ENCODE measurements at places on chromosomes 4 and X.

DNA sequence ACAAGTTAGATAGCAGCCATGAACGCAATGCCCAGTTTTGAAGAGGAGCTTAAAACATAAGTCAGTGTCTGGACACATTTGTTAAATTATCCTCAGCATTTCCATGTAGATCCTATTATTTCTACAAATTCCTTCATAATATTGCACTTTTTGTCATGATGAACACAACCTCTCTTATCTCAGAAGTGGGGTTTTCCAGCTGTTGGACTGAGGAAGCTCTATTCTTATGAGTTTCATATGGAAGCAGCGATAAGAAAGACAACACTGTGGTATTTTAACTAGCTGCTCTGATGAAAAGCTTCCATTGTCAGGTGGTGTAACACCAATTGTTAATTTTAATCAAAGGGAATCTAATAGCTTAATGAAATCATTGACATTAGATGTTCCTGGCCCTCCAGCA, 308.7 kb downstream of the GBA3 start:
- DNase-seq = no peak

DNA sequence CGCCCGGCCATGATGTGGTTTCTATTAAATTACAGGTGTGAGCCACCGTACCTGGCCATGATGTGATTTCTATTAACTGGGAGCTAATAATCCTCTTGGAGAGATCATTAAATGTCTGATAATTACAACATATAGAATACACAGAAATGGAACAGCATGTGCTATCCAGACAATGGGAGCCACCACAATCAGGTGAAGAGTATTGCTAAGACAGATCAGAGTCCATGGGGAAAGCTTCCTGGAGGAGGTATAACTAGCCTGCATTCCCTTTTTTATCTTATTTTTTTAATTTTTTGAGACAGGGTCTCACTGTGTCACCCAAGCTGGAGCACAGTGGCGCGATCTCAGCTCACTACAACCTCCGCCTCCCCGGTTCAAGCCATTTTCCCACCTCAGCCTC, 146.8 kb downstream of the CHRNA9 start:
- no peak for DNase-seq

- no peak for DNase-seq
These were observed 36.0 kb upstream of the CCNG2 start for GRCh38 chr4:77120886-77121508.

GRCh38 chr4:75745161-75745560, 20.8 kb downstream of the USO1 start:
- DNase-seq = no peak

- DNase-seq = no peak
These were observed 586.7 kb downstream of the GBA3 start for GRCh38 chr4:23279377-23279986.

DNA sequence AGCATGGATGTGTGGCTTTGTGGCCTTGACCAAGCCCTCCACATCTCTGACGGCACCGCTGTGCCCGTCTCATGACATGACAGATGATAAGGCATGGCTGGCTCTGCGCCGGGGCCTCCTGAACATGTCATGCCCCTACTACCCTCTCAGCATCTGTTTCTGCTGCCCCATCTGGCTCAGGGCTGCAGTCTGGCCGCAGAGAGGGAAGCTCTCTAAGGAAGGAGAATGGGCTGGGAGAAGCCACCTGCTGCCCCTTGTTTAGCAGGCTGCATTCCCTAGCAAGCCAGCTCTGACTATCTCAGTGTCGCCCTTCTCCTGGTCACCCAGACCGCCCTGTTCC, 7.2 kb downstream of the ZNF185 start:
- DNase-seq = no peak

GRCh38 chr4:139118365-139118764, 58.7 kb downstream of the ELF2 start:
- no peak for DNase-seq

DNA sequence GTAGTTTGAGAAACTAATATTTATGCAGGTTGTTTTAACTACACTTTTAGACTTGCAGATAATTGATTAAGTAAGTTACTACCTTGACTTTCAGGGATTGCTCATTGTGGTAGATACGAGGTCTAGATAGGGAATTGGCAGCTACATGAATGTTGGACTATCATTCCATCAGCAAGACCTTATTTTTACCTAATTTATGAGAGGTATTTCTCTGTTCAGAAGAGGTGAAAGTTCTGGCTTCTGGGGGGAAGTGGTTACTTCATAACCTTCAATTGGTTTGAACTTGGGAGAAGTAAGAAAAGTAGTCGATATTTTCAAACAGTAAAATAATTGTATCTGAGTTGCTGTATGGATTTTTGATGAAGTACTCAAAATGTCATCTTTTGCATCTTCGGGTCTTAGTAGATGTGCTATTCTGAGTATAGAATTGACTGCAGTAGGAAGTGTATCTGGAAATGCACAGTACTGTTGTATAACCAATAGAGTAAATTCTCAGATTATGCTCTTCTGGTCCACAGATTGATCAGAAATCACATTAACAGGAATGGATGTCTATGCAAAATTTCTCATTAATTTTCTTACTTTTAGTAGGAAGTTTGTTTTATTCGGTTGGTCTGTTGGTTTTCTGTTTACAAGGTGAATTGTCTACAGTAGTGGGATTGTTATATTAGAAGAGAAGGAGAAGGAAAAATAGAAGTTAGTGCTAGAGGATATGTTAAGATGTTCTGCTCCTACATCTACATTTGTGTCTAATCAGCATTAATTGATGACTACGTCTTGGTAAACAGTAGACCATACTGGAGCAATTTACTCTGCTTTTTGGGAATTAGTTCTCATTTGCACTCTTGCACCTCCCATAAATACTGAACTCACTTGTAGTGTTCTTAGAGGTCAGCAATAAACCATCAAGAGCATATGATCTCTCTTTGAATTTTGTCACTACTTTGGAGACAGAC, 3.0 kb downstream of the NFKB1 start:
- DNase-seq = no peak

GRCh38 chr4:16890651-16891050, 7.8 kb downstream of the LDB2 start:
- no peak for DNase-seq

DNA sequence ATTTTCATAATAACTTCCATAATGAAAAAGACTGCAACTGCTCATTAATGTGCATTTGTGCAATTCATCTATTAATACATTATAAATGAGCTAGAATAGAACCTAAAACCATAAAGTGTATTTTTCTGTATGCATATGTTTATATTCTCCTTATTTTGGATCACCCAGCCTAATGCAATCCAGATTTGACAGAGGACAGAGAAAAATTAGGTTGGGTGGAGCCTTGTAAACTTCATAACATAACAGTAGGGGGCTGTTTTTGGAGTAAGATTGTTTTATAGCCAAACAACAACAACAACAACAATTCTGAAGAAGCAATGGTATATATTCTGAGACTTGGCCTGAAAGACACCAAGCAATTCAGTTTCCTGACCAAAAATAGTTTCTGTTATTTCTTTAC, 615.3 kb upstream of the SLIT2 start:
- DNase-seq = no peak

GRCh38 chr4:170089274-170089667, 485 bp downstream of the AADAT start:
- DNase-seq = no peak

DNA sequence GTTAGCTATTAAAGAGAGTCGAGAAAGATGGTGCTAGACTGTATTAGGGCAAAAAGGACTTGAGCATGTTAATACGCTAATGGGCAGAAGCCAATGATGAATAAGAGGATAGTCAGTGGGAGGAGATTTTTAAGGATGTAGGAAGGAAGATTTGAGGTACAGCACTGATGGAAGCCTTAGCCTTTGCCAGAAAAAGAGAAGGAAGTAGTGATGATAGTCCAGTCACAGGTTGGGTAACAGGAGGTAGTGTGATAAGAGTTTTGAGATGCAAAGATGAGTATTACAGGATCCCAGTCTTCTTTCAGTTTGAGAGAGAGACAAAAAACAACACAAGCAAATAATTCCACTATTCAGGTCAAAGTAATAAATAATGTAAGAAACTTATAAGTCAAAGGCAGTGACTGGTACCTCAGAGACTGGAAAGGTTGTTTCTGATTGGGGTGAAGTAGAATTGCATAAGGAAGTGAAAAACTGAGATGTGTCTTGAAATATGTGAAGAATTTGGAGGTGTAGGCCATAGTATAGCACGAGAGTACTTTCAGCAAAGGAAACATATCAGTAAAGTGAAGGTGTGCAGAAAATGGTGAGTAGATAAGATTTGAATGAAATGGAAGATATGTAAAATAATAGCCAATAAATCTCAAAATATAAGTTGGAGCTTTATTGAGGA, 22.1 kb upstream of the NDNF start:
- no peak for DNase-seq

DNA sequence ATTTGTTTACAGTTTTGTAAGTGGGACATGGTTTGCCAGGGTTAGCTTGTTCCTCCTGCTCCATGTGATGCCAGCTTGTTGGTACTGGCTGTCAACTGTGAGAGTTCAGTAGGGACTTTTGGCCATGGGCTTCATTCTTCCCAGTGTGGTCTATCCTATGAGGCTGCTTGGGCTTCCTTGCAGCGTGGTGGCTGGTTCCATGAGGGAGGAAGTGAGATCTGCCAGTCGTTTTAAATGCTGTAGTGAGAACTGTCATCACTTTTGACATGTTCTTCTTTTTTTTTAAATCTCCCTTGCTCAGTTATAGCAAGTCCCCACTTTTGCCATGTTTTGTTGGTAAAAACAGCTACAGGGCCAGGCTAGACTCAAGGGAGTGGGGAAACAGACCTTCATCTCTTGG, 15.9 kb downstream of the NSD2 start:
- DNase-seq = no peak

DNA sequence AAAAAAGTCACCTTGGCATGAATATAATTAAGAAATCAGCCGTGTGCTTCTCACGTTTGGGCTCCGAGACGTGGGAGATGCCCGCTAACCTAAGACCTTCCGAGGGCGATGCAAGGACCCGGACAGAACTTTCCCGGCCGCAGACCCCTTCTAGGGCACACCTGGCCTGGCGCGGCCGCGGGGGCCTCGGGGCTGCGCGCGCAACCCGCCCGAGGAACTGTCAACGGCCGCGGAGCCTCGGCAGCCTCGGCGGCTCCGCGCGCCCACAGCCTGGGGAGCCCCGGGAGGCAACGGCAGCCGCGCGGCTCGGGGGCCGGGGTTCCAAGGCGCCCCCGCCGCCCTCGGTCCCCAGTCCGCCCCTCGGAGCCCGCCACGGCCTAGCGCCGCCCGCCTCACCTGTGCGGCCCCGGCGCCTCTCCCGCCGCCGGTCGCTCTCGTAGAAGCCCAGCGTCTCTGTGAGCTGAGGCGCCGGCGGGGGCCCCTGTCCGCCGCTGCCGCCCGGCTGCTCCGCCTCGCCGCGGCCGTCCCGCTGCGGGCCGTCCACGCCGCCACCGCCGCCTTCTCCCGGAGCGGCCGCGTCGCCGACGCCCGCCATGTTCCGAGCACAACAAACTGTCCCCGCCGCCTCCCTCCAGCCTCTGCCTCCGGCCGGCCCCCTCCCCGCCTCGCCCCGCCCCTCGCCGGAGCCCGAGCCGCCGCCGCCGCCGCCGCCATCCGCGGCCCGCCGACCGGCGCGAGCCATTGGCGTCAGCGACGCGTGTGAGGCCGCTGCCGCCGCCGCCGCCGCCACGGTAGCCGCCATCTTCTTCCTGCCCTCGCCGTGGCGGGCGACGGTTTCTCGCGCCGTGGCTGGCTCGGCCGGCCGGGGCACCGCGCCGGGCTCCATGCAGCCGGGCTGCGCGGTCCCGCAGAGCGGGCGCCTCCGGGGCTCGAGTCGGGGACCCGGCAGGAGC, at the start of gene TAPT1:
Gene TAPT1, minus strand, starts transcription at position 609 of the 953 bp plus-strand sequence. Its CDS starts 14 bp downstream, at position 595.
- peak; percentile 76 for DNase-seq

DNA sequence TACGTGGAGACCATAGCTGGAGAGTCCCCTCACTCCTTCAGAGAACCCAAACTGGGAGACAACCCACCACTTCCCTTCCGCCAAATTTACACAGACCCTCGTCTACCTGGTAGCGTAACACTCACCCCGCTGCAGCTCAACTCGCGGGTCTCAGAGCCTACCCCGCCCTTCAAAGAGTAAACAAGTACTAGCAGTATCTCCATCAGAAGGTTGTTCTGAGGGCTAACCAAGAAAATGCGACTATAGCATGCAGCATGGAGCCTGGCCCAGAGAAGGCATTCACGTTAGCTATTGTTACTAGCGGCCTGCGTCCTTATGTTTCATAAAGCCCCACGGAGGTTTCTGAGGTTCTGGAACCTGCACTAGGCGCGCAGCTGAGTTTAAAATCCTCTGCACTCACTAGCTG, 531 bp upstream of the MANBA start:
- DNase-seq = peak; percentile 2

DNA sequence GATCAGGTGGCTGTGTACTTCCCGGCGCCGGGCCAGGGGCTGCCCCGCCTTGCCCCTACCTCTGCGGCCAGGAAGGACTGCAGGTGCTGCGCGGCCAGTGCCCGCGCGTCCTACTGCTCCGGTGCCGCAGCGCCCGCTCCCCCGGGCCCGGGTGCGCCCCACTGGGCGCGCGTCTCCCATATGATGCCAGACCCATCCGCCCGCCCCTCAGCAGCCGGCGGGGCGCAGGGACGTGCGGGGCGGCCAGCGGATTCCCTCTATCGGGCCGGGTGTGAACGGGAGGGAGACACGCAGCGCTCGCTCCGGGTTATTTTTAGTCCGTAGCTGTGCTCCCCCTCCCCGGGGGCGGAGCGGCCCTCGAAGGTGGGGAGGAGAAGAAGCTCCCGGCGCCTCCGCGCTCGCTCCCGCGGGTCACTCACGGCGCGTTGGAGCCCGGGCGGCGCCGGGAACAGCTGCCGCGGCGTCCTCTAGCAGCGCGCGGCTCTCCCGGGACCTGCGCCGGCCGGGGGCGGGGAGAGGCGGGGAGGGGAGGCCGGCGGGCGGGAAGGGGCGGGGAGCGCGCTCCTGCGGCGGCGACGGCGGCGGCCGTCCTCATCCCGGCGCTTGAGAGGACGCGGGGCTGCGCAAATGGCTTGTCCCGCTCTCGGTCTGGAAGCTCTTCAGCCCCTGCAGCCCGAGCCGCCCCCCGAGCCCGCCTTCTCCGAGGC, 103.6 kb downstream of the UCHL1 start:
- DNase-seq = no peak

GRCh38 chr4:138915756-138916155, 99.8 kb upstream of the NOCT start:
- DNase-seq = no peak

DNA sequence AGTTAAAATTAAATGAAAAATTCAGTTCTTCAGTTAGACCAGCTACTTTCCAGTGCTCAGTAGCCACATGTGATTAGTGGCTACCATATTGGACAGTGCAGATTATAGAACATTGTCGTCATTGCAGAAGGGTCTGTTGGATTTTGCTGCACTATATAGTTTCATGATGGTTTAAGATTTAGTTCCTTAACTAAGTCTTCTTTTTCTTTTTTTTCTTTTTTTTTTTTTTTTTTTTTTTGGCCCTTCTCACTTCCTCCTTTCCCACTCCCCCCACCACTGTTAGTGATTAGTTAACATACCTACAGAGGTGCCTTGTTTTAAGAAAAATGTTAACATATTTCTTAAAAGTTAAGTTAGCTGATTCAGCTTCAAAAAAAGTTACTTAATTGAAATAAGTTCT, 9.0 kb downstream of the RAB9A start:
- no peak for DNase-seq

DNA sequence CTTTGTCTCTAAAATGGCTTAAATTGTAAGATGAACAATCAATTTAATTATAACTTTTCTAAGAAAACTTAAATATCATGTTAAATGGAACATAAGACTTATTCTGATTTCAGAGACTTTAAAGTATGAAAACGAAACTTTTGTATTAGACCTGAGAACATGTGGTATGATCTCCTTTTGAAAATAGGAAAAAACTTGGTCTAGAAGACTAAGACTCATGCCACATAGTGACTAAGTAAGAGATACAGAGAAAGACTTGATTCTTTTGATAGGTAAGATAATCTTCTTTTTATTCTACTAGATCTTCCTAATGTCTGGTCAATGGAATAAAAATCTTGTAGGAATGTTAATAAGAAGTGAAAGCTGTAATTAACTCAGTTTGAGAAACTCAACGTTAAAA, 326.3 kb upstream of the GRIA3 start:
- no peak for DNase-seq
